ENCODE measurements at places on chromosomes 3 and 15.
A peak's percentile ranks its signal among the peaks of the same experiment; 100 is the strongest.

- DNase-seq = no peak
Measured at GRCh38 chr3:193250492-193250891, 9.5 kb downstream of the PLAAT1 start.

GRCh38 chr3:139677388-139678155 lies at the start of gene NMNAT3:
NMNAT3 (minus strand) TSS chr3:139677972; CDS start chr3:139627724, 50,248 bp downstream.
- peak; percentile 87 for DNase-seq

DNA sequence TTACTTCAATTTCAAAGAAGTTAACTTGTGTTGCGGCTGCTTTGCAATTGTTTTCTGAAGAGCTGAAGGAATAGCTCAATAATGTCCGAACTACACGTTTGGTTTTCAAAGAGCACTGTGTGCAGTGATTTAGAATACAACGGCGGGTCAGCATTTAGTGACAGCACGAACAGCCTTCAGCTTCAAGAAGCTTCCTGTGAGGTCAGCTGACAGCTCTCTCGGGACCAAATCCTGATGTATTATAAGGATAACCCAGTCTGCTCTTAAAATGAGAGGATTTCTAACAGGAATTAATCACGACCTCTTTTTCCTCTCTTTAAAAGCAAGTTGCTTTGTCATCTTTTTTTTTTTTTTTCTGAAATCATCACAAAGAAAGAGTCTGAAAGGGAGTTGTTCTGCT lies 97.9 kb upstream of the UNC13C start:
- no peak for DNase-seq

DNA sequence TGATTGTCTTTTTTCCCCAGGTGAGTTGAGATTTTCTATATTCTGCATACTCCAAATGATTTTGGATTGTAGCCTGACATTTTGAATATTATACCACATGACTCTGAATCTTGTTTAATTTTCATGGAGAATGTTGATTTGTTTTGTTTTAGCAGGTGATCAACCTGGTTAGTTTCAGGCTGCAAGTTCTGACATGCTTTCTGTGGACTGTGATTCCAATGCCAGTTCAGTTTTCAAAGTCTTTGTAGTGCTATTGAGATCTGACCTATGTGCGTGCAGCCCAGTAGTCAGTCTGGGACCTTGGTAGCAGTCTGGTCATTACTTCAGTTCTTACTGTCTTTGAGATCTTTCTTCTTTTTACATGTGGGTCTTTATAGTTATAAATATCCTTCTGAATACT lies 18.6 kb upstream of the MTMR10 start:
- no peak for DNase-seq

- DNase-seq = no peak
Measured at GRCh38 chr15:82846621-82847020, 37.2 kb downstream of the WHAMM start.

GRCh38 chr3:49020330-49021212 lies 1.4 kb upstream of the NDUFAF3 start:
- no peak for DNase-seq

GRCh38 chr3:13195374-13195773 lies 122.1 kb upstream of the IQSEC1 start:
- no peak for DNase-seq

- no peak for DNase-seq
Measured at GRCh38 chr15:72797338-72797689, 13.8 kb upstream of the ADPGK start.
